NCI-H2171 (cell line): ENCODE measurements at places on chromosomes 12 and 14.

DNA sequence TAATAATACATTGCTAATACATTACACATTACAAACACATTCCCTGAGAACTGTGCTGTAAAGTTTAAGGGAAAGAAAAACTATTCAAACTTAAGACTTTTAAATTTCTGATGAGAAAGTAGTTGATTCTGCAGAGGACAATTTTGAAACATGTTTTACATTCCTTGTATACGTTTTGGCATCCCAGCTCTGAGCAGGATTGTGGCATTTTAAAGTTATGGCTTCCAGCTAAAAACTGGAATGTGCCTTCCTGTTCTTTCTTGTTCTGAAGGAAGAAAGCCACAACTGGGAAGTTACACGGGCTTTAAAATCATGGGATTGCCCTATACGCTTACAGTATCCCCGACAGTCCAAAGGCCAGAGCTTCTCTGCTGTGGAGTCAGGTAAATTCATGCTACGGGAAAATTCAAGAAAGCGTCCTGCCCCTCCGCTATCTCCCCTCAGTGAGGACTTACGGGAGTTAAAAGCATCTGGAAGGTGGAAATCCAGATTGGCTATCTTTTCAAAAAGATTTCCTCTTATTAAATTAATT lies 10.8 kb upstream of the KLHL42 start:
- no peak for DNase-seq

DNA sequence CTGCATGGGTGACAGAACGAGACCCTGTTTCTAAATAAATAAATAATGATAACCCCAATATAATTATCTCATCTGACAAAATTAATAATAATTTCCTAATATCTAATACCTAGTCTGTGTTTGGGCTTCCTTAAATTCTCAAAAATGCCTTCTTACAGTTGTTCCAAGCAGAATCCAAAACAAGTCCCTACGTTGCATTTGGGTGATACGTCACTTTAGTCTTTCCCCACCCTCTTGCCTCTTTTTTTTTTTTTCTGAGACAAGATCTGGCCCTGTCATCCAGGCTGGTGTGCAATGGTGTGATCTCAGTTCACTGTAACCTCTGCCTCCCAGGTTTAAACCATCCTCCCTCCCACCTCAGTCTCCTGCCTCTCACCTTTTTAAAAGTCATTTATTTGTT lies 26.7 kb downstream of the VEZT start:
- DNase-seq = no peak

- DNase-seq = peak; percentile 11
These were observed 82.1 kb downstream of the AVPR1A start for GRCh38 chr12:63068857-63069442.

GRCh38 chr14:97039717-97040363 lies 242.7 kb downstream of the VRK1 start:
- DNase-seq = no peak

DNA sequence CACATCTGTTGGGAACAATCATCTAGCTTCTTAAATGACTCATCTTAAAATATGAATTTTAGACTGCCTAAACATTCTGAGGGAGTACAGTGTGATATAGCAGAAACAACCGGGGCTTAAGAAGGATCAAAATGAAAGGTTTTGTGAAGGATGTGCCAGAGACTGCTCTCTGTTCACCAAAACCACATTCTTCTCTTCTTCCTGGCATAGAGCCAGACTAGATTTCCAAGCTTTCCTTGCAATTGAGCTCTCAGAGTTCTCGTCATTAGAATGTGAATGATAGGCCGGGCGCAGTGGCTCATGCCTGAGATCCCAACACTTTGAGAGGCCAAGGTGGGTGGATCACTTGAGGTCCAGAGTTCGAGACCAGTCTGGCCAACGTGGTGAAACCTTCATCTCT lies 94.5 kb downstream of the LRRIQ1 start:
- DNase-seq = no peak

GRCh38 chr12:114294303-114294685 lies 111.7 kb downstream of the TBX5 start:
- no peak for DNase-seq

- DNase-seq = no peak
These were observed 3.7 kb upstream of the ETFBKMT start for GRCh38 chr12:31655792-31656191.

- DNase-seq = no peak
These were observed 123.6 kb downstream of the SCARB1 start for GRCh38 chr12:124739953-124740561.

DNA sequence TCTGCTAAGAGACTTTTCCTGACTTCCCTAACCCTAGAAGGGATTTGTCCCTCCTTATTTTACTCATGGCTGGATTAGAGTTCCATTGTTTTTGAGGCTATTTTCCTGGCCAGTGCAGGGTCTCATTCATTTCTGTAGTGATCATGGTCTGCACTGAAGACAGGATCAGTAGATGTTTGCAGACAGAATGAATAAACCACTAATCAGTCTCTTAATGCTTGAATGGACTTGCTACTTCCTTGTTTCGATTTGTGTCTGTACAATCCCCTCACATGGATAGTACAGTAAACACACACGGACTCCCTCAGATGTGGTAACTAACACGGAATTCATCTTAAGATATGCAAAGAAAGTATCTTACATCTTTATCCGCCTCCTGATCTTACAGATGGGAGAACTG lies 102.6 kb upstream of the PRB2 start:
- no peak for DNase-seq

- peak; percentile 41 for DNase-seq
These were observed 77.2 kb upstream of the DCD start for GRCh38 chr12:54725233-54725843.

DNA sequence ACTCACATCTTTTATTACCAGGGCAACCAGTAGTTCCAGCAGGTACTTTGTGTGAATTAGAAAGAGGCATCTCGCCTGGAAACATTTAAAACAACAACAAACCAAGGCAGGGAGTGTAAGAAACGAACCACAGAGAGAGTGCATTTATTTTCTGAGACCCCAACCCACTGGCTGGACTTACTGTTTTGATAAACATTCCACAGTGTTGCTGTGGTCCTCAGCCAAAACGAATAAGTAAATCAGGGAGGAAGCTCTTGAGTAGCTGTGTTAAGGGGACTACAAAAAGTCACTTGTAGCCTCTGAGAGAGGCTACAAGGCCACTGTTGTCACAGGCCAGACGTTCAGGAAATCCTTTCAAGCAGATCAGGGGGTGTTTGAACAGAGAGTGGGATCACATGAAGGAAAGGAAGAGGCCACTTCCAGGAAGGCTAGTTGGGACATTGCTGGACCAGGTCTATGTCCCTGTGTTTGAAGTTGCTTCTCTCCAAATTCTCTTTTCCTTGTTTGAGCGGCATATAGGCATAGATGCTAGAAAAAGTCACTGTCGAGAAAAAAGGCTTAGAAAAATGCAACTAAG lies 33.8 kb downstream of the DMAC2L start:
- DNase-seq = no peak

DNA sequence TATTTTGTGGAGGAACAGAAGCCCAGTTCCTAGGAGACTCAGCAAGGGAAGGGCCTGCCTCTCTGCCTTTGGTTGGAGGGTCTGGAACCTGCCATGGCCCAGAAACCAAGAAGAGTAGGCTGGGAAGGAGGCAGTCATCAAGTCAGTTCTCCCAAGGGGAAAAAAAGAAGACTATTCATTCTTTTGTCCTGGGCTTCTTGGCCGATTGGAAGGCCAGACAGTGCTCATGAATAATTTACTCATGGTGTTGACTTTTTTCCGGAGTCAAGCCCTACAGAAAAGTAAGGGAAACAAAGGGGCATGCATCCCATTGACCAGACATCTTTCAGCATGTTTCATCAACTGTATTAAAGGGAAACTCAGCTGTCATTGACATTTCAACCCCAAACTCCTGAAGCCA lies 168.1 kb downstream of the PRKCH start:
- no peak for DNase-seq

- no peak for DNase-seq
These were observed 884.1 kb upstream of the MGAT4C start for GRCh38 chr12:87140262-87140661.

DNA sequence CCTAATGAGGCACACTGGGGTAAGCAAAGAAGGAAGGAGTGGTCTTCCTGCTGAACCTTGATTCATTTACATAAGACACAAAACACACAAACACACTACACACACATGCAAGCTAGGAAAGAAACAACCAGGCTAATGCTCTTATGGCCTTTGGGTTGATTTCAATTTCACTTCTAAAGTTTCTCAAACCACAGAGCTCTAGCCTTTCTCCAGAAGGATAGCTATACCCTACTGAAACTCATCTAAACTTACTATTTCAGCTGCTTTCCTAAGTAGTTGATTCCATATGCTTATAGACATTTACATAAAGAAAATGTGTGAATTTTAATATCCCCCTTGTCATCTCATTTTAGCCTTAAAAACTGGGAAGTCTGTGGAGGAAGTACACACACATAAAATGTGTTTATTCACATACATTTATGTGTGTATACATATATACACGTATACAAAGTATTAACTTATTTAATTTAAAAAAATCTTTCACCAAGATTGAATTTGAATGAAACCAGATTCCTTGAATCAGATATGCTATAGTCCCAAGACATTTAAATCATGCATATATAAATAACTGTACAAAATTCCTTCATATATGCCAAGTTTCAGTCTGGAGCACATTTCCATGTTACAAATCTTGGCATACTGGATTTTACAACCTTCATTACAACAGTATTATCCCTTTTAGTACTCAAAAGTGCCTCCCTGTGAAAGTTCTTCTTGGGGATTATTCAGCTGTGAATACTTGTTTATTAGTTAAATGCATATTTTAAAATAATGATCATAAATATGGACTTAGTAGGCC lies 231.8 kb upstream of the NPAS3 start:
- no peak for DNase-seq

GRCh38 chr12:76571256-76571655 lies 11.7 kb upstream of the OSBPL8 start:
- DNase-seq = no peak

DNA sequence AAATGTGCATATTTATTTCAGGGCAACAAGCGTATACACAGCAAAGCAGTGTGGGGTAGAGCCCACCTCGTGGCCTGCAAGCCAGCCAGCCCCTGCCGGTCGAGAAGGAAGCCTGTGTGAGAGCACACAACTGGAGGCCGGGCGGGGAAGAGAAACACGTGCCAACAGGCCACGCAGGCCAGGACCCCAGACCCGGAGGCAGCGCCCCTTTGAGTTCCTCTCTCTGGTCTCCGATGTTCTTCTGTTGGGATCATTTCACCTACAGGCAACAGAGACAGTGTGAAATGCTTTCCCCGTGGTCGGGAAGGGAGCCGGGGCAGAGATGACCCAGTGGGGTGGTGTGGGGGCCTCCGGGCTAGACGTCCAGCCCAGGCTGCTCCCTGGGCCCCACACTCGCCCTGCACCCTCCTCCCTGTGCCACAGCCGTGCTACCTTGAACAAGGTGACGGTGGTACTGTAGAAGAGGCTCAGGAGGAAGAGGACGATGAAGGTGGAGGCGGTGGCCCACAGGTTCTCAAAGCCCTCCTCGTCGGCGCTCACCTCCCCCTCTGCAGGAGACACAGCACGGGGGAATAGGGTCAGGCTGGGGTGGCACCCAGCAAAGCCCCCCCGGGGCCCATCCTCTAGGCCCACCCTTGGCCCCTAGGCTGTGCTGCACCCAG lies 325.5 kb downstream of the TMEM121 start:
- DNase-seq = no peak

DNA sequence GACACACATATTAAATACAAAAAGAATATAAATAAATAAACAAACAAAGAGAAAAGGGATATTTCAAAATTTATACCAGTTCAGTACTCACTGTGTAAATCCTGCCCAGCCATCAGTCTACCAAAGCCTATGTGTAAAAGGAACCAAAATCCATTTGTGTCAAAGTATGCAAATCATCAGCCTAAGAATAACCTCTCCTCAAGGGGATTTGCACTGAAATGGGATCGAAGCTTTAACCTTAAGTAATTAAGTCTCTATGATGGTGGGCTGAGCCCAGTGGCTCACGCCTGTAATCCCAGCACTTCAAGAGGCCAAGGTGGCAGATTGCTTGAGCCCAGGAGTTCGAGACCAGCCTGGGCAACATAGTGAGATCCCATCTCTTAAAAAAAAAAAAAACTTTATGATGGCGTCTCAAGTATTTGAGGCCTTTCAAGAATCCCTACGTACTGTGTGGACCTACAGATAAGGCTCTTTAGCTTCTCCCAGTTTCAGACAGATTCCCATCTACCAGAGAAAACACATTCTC lies 57.8 kb upstream of the METAP2 start:
- DNase-seq = no peak

GRCh38 chr12:124632519-124632984 lies 65.1 kb upstream of the NCOR2 start:
- no peak for DNase-seq

GRCh38 chr12:20309504-20310148 lies 58.7 kb upstream of the PDE3A start:
- DNase-seq = no peak
